ENCODE measurements at places on chromosomes 16 and 17.

DNA sequence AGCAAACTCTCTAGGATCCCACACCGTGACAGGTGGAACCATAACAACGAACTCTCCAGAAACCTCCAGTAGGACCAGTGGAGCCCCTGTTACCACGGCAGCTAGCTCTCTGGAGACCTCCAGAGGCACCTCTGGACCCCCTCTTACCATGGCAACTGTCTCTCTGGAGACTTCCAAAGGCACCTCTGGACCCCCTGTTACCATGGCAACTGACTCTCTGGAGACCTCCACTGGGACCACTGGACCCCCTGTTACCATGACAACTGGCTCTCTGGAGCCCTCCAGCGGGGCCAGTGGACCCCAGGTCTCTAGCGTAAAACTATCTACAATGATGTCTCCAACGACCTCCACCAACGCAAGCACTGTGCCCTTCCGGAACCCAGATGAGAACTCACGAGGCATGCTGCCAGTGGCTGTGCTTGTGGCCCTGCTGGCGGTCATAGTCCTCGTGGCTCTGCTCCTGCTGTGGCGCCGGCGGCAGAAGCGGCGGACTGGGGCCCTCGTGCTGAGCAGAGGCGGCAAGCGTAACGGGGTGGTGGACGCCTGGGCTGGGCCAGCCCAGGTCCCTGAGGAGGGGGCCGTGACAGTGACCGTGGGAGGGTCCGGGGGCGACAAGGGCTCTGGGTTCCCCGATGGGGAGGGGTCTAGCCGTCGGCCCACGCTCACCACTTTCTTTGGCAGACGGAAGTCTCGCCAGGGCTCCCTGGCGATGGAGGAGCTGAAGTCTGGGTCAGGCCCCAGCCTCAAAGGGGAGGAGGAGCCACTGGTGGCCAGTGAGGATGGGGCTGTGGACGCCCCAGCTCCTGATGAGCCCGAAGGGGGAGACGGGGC is 1.3 kb downstream of the SPN start:
- DNase-seq: no peak

DNA sequence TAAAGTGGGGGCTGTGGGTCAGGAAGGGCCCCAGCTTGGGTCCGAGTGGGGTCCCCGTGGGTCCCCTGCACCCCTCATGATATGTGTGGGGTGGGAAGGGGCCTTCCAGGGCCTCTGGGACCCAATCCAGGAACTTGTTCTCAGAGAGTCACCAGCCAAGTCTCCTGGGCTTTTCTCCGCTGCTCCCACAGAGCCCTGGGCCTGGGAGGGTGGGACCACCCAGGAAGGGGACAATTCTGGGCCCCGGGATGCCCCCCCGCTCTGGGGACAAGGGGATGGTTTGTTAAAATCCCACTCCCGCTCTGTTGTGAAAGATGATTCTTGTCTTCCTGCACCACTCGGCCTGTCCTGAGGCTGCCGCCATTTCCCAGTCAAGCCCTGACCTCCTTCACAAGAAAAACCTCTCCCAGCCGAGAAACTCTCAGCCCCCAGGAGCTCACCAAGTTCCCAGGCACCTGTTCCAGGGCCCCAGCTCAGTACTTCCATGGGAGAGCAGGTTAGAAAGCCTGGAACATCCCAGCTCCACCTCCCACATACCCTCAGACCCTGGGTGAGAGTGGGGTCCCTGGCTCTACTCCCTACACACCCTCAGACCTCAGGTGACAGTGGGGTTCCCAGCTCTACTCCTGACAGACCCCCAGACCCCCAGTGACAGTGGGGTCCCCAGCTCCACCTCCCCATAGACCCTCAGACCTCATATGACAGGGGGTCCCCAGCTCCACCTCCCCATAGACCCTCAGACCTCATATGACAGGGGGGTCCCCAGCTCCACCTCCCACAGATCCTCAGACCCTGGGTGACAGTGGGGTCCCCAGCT is 75.1 kb downstream of the METRNL start:
- no peak for DNase-seq

DNA sequence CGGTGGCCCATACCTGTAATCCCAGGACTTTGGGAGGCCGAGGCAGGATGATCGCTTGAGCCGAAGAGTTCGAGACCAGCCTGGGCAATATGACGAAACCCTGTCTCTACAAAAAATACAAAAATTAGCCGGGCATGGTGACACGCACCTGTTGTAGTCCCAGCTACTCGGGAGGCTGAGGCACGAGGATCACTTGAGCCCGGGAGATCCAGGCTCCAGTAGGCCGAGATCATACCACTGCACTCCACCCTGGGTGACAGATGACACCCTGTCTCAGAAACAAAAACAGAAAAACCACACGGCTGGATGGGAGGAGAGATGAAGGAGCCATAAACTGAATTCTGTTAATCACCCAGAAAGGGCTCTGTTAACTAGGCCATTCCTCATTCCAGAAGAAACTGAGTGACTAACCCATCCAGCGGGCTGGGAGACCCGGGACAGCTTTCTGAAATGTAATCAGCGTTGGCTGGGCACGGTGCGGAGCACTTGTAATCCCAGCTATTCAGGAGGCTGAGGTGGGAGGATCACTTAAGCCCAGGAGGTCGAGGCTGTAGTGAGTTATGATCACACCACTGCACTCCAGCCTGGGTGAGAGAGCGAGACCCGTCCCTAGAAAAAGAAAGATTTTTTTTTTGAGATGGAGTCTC is 641 bp upstream of the NT5C3B start:
- no peak for DNase-seq

DNA sequence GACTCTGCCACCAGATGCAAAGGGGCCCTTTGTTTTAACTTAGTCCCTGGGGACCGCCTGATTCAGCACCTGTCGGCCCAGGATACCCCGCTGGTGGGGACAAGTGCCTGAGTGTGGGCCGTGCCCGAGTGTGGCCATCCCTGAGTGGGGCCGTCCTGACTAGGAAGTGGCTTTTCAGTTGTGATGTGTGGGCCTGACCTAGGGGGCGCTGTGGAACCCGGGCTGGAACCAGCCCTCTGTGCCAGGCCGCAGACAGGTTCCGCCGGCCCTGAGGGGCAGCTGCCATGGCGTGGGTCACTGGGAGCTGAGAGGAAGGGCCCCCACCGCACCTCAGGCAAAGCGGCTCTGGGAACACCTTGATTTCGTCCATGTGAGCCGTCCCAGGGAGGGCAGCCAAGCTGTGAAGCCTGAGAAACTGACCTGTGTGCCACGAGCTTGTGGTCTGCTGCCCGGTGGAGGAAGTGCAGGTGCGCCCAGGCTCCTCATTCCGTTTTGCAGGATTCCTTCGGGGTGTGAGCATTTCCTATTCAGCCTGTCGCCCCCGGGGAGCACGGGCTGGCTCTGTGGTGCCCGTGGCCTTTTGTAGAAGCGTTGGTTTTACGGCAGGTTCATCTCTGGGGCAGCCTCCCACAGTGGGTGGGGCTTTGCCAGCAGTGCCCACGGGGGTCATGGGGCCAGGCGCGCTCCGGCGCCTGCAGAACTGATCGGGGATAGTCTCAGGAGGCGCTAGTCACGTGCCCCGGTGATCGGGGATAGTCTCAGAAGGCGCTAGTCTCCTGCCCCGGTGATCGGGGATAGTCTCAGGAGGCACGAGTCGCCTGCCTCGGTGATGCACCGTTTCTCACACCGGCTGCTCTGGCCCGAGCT is 5.3 kb downstream of the RPL13 start:
- no peak for DNase-seq

GRCh38 chr17:8963647-8964258 is 1.8 kb downstream of the PIK3R5 start:
- no peak for DNase-seq

DNA sequence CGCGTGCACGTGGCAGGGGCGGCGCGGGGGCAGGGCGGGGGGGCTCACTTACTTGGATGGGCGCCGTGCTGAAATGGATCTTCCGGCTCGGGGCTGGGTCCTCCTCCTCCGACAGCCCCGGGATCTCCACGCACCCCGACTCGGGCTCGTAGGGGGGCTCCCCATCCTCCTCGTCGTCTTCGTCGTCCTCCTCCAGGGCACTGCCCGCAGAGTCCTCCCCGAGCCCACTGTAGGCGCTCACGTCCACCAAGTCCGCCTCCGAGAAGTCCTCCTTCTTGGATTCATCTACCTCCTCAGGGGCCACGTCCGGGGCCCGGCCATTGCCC is 1.4 kb downstream of the PPP1R9B start:
- no peak for DNase-seq

DNA sequence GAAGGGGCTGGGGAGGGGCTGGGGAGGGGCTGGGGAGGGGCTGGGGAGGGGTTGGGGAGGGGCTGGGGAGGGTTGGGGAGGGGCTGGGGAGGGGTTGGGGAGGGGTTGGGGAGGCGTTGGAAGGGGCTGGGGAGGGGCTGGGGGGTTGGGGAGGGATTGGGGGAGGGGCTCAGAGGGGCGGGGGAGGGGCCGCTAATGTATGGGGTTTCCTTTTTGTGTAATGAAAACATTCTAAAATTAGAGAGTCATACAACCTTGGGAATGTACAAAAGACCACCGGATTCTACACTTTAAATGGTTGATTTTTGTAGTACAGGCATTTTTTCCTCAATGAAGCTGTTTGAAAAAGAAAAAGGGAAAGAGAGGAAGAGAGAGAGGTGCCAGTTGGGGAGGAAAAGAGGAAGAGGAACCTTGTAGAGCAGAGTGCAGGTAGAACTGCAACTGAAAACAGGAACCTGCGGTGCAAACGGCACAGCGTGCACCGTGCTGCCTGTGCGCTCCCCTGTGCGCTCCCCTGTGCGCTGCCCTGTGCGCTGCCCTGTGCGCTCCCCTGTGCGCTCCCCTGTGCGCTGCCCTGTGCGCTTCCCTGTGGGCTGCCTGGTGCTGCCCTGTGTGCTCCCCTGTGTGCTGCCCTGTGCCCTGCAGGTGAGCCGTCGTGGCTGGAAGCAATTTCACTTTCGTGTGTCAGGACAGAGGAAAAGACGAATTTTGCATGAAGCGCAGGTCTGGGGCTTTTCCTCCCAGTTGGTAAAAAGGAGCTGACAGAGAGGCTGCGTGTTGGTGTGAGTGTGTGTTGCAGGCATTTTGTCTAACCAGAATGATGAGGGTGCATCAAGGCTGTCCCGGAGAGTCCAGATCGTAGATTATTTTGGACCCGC is 40.8 kb downstream of the METRNL start:
- DNase-seq: no peak

GRCh38 chr17:75872434-75873351 is 5.7 kb downstream of the TRIM47 start:
- peak; percentile 39 for DNase-seq

DNA sequence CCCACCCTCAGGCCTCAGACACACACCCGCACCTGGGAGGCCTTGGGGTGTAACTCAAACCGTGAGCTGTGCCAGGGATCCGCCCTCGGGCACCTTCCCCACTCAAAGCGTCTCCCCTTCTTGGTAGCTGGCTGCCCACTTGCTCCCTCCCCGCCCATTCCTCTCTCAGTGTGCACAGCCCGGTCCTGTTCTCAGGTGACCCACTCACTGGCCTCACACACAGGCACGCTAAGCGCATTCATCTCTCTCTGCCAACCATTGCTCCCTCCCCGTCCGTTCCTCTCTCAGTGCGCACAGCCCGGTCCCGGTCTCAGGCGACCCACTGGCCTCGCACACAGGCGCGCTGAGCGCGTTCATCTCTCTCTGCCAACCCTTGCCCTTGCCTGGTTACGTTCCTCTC is 20.8 kb downstream of the WDR45B start:
- no peak for DNase-seq

- no peak for DNase-seq
Observed at GRCh38 chr17:83058266-83058798, 21.1 kb upstream of the METRNL start.

DNA sequence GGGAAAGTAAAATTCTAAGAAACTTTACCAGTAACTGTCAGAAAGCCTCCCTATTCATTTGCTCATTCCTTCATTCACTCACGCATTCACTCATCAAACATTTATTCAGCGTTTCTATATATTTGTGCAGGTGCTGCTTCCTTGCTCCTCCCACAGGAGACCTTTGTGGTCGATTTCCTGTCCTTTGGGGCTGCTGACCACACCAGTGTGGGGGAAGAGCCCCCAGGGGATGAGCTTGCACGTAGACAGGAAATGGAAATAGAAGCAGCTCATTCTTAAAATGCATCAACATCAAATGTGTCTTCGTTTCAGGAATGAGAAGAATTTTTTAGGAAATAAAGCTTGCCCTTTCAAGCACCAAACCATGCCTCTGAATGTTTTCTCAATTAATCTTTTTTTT is 9.6 kb downstream of the PIK3R6 start:
- no peak for DNase-seq

DNA sequence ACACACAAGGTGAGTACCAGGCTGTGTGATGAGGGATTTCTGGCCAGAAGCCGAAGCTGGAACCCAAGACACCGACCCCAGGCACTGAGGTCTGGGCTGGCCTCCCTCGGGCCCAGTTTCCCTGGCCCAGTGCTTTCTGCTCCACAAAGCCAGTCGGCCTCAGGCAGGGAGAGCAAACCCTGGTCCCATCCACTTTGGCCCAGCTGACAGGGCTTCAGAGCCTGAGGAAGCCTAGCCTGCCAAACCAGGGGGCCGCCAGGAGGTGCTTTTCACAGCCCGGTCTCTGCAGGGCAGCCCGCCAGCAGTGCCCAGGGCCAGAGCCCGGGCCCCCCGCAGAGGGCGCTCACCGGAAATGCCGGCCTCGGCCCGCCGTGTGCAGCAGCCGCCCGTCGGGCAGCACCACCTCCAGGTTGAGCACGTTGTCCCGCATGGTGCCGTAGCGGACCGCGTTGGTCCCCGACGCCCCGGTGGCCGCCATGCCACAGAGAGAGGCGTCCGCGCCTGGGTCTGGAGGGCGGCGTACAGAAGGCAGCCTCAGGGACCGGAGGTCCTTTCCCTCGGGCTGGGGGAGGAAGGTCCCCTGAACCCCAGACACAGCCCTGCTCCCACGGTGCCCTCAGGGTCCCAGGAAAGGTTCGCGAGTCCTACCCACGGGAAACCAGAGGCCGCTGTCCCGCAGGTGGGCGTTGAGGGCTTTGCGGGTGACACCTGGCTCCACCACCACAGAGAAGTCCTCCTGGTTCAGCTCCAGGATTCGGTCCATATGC is 2.2 kb downstream of the LDHD start:
- no peak for DNase-seq

GRCh38 chr17:10135539-10136257 is 62.7 kb downstream of the GAS7 start:
- no peak for DNase-seq

GRCh38 chr16:70437582-70438557 is 1.0 kb downstream of the ST3GAL2 start:
- no peak for DNase-seq

GRCh38 chr16:81767987-81768592 is 11.0 kb upstream of the PLCG2 start:
- DNase-seq: no peak

- DNase-seq: no peak
Observed at GRCh38 chr17:73799781-73800627, 155.8 kb upstream of the SDK2 start.

GRCh38 chr17:48153691-48154358 is 46.3 kb downstream of the SNX11 start:
- no peak for DNase-seq

DNA sequence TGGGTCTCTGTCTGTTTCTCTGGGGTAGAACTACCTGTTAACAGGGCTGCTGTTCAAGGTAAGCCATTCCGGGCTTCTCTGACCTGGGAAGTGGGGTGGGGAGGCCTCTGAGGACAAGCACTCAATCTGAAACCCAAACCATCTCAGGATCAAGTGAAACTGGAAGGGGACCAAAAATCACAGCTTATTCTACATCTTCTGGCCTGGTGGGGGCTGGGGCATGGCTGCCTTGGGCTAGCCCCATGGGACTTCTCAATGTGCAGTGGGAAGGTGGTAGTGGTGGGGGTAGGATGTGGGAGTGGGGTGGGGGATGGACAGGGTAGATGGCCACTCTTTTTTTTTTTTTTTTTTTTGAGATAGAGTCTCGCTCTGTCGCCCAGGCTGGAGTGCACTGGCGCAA is 5.5 kb downstream of the FLOT2 start:
- DNase-seq: no peak

- no peak for DNase-seq
Observed at GRCh38 chr16:82833378-82833993, 206.7 kb downstream of the CDH13 start.

Measured in activated T-helper 1 cell treated with anti-CD3 and anti-CD28 coated beads, Interleukin-2, amount 50 U/mL, for 16 hours (primary cell).